HS-27A (cell line): ENCODE measurements at places on chromosomes 3 and 15.

GRCh38 chr3:151880416-151880690 is 6.9 kb downstream of the SUCNR1 start:
- no peak for DNase-seq

GRCh38 chr3:4688411-4688810 is 195.3 kb downstream of the ITPR1 start:
- DNase-seq = no peak

DNA sequence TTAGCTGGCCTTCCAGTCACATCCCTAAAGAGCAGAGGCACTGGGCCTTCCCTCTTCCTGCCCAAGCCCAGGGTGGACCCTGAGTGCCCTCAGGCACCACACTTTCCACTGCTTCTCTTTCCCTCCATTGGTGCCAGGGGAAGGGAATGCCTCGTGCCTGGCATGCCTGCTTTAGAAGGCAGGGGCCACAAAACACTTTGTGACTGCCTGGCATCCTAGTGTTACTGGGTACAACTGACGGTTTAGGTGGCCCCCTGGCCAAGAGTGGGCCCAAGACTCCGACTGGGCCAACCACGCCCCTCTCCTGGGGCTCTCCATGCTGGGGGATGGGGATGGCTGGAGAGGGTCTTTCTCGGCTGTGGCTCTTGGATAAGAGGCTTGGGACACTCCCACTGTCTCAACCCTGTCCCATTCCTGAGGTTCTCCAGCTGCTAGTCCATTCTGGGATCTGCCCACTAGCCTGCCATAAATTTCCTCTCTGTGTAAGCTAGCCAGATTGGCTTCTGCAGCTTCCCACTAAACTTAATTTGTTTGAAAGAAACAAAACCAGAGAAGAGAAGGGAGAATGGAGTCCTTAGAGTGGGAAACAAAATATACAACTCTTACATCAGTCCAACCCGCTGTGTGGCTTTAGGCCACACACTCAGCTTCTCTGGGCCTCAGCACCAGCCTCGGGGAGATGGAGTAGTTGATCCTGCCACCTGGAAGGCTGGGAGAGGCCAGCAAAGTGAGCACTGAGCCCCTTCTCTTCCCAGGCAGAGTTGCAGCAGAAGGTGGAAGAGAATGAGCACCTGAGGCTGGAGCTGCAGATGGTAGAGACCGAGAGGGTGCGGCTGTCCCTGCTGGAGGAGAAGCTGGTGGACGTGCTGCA is 24.1 kb upstream of the GP9 start:
- no peak for DNase-seq

DNA sequence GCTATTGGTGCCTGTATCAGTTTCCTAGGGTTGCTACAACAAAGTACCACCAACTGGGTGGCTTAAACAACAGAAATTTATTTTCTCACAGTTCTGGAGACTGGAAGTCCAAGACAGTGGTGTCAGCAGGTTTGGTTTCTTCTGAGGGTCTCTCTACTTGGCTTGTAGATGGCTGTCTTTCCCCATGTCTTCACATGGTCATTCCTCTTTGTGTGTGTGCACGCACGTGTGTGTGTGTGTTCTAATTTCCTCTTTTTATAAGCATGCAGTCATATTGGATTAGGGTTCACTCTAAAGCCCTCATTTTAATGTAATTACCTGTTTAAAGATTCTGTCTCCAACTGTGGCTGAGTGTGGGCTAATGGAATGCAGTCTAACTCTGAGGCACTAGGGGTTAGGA is 182.5 kb downstream of the SPATA16 start:
- no peak for DNase-seq

DNA sequence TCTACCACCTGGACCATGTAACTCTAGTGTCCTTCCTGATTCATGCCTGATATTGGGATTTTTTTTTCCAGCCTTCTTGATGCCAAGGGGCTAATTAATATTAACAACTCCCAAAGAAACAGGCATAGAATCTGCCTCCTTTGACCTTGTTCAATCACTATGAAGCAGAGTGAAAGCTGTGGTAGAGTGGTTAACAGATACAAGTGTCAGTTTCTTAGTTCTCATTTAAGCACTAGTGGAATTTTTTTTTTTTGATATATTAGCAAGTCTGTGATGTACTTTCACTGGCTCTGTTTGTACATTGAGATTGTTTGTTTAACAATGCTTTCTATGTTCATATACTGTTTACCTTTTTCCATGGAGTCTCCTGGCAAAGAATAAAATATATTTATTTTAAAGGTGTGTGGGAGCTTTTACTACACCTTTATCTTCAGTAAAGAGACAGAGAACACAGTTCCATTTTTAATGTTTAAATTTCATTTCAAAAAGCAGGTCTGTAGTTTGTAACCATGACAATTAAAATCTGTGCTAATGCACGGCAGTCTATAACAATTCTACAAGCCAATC is 67.1 kb downstream of the TOP2B start:
- DNase-seq = no peak

DNA sequence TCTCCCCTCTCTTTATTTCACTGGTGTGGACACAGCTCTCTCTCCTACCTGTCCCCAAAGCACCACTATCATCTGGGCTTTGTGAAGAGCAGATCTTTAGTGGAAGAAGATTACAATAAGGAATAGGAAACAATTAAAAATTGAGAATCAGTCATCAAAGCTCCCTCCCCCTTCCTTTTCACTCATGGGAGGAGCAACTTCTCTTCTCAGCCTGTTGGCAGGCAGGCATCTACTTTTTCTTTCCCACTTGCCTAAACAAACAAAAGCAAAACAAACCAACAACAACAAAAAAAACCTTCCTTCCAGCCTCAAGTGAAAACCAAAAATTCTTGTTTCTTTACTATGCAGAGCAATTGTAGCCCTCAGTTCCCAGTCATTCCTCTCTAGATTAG is 125.5 kb upstream of the BHLHE40 start:
- no peak for DNase-seq

DNA sequence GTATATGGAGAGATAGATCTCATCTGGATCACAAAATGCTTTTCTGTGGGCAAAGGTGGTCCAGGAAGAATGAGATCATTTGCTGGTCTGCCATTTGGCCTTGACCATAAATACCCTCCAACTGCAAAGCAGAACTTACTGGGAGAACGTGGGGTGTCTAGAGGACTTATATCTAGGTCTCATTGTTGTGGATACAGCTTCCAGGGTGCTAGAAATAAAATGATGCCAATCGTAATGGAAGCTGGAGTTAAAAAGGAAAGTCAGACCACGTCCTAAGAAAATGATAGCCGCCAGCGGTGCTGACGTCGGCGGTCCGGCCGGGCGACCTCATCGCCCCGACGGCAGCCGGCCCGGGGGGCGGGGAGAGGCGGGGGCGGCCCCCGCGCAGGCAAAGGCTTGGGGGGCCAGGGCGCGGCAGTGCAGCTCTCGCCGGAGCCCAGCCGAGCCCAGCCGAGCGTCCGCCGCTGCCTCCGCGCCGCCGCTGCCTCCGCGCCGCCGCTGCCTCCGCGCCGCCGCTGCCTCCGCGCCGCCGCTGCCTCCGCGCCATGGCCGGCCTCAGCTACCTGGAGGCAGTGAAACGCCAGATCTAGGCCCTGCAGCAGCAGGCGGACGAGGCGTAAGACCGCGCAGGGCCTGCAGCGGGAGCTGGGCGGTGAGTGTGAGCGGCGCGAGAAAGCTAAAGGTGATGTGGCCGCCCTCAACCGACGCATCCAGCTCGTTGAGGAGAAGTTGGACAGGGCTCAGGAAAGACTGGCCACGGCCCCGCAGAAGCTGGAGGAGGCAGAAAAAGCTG is 89.5 kb downstream of the EOMES start:
- DNase-seq = no peak

GRCh38 chr3:12393894-12394293 is 90.4 kb upstream of the TSEN2 start:
- DNase-seq = no peak

GRCh38 chr3:112020674-112021085 is 13.9 kb upstream of the TMPRSS7 start:
- DNase-seq = no peak

GRCh38 chr3:85003479-85003878 is 44.7 kb downstream of the CADM2 start:
- DNase-seq = no peak

DNA sequence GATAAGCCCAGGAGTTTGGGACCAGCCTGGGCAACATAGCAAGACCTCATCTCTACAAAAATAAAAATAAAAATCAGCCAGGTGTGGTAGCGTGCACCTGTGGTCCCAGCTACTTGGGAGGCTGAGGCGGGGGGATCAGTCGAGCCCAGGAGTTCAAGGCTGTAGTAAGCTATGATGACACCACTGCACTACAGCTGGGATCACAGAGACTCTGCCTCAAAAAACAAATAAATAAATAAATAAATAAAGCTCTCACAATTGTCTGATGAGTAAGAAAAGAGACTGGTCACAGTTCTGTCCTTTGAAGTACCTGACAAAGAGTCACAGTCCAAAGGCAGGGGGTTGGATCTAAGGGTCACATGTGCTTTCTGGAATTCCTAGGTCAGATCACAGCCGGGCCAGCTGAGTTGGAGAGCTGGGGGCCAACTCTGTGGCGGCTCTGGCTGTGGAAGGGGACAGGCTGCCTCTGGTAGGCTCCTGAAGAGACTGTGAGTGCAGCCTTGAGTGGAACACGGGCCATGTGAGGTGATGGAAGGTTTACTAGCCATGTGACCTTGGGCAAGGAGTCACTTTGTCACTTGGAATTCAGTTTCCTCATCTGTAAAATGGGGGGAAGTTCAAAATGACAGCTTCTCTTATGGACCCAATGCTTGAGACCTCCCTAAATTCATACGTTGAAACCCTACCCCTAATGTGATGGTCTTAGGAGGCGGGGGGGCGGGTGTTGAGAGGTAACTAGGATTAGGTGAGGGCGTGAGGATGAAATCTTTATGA is 47.2 kb downstream of the WHAMM start:
- DNase-seq = no peak

GRCh38 chr3:58725326-58725853 is 58.8 kb upstream of the FAM3D start:
- DNase-seq = no peak

DNA sequence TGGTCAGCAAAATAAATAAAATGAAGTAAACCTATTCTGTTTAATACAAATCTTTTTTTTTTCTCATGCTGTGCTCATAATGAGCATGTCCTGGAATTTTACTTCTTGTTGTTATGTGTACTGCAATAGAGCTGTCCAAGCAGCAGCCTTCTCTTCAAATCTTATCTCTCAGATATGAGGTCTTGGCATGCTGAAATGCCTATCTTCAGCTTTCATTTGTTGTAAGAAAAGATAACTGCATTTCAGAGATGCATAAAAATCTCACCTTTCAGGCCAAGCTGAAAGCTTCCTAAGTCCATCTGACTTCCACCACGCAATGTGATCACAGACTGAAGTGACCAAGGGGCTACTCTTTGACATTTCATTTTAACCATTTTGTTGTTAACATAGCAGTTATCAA is 43.5 kb upstream of the LRRC3B start:
- no peak for DNase-seq

GRCh38 chr3:13145131-13145825 is 72.0 kb upstream of the IQSEC1 start:
- DNase-seq = no peak

DNA sequence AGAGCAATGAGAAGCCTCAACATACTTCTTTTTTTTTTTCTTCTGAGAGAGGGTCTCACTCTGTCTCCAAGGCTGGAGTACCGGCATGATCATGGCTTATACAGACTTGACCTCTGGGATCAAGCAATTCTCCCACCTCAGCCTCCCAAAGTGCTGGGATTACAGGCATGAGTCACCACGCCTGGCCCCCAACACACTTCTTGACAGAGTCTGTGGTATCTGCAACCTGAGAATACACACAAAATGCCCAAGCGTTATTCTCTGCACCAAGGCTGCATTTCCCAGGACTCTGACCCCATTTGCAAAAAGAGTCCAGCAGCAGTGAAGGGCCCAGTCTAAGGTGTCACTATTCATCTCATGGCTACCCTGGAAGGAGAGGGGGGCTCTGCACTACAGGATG is 42.7 kb upstream of the BLM start:
- DNase-seq = no peak

- no peak for DNase-seq
These were observed 28.1 kb downstream of the HACD3 start for GRCh38 chr15:65558336-65558735.

GRCh38 chr3:29937185-29937584 is 656.3 kb downstream of the RBMS3 start:
- no peak for DNase-seq

DNA sequence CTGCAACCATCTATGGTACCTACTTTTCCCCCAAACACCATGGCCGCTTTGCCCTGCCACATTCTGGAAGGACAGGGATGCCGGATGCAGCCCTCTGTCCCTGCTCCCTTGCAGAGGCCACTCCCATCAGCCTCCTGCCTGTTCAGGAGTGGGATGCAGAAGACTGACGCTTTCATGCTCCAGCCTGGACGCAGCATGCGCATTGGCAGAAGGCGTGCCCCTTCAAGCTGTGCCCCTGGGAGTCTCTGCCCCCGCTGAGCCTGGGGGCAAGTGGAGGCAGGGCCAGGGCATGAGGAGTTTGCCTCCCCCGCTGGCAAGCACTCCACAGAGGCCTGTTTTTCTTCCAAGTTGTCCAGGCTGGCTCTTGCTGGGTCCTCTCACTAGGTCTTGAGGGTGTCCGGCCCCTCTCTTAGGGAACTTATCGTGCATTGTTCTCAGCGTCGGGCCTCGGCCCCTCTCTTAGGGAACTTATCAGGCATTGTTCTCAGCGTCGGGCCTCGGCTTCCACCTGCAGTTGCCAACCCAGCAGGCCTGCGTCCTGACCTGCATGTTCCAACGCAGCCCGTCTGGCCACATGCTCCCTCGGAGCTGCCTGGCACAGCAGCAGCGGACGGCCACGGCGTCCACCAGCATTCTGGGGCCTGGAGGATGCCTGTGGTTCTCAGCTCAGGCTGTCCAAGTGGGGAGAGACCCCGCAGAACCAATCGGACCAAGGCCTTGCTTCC is 14.6 kb upstream of the SNRPA1 start:
- DNase-seq = no peak

DNA sequence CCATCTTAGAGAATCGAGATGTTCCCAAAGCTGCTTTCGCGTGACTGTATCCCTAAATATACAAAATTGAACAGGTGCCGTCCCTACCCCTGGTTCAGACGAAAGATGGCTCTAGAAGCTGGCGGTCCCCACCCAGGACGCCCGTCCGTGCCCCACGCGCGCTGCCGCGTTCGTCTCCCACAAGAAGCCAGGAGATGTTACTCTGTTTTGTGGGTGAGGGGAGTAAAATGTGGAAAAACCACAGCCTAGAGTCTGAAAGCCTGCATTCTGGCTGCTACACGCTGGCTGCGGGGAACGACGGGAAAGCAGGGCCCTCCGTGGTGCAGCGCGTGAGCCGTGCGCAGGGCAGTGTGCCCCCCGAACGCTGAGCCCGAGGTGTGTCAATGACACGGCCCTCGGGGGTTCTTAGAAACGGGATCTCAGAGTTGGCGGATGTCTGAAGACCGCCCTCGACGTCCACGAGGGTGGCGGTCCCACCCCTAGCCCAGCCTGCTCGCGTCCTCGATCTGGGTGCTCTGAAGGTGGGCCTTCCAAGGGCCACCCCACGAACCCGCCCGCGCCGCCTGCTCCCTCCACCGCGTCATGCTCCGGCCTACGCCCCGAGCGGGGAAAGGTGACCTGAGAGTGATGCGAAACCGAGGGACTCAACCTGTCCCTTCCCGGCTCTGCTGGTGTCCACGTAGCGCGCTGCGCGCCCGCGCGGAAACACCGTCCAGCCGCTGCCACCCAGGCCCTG is 95.6 kb downstream of the OCA2 start:
- DNase-seq = no peak

GRCh38 chr15:74252291-74252690 is 16.2 kb downstream of the CCDC33 start:
- no peak for DNase-seq
